ENCODE measurements at places on chromosomes 1 and 21. TPM values are rescaled to one million over a fixed set of nuclear protein-coding genes. Genes with fewer than 3 reads are reported as not detected.

The KLHDC9 gene
- not detected for polyA plus RNA-seq

The WLS gene
- polyA plus RNA-seq = not detected

DNA sequence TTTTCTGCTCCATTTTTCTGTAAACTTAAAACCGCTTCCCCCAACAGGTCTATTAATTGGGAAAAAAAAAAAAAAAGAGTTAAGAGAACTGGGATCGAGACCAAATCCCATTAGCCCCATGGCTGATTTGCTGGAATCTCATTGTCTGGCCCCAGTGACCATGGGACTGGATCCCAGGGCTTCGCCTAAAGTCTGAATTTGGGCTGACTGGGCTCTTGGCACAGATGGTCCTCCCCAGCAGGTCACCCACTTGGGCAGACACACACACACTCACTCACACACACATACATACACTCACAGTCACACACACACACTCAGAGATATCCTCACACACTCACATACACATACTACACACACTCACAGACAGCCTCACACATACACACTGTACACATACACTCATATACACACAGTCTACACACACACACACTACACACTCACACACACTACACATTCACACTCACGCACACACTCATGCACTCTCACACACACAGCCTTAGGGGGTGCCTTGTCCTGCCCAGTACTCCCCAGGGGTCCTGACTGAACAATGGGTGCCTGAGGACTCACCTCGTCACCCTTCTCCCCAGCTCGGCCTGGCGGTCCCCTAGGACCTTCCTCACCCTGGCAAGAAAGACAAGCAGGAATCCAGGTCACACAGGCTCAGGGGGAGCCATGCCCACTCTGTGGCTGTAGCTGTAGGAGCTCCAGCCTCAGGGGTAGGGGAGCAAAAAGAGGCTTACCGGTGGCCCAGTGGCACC, 7.5 kb downstream of the COL9A2 start:
- no peak for DNase-seq
- H3K36me3 ChIP-seq = no peaks in the 10 kb centered on the region
- no peaks in the 10 kb centered on the region for H3K27me3 ChIP-seq
- H3K4me3 ChIP-seq = no peak overlapping the region
- H3K4me1 ChIP-seq = peaks cover 14% of the 10 kb centered on the region

DNA sequence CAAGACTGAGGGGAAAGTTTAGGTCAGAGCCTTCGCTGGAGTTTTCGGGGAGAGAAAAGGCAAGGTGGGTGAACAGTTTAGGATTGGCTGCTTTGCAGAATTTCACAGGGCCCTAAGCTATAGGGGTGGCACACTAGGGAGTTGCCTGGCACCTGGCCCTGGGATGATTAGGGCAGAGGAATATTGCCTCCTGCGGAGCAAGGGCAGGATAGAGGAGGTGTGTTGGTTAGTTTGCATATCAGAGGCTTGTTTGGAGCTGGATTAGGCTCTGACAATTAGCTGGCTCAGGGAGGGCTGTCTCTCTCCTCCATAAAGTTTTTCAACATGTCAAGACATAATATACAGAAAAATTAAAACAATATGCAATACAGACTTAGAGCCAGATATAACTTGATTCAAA, 436.4 kb downstream of the DISC1 start:
- no peaks in the 10 kb centered on the region for H3K27me3 ChIP-seq
- no peak for DNase-seq
- no peak overlapping the region for H3K27ac ChIP-seq
- no peaks in the 10 kb centered on the region for H3K36me3 ChIP-seq

DNA sequence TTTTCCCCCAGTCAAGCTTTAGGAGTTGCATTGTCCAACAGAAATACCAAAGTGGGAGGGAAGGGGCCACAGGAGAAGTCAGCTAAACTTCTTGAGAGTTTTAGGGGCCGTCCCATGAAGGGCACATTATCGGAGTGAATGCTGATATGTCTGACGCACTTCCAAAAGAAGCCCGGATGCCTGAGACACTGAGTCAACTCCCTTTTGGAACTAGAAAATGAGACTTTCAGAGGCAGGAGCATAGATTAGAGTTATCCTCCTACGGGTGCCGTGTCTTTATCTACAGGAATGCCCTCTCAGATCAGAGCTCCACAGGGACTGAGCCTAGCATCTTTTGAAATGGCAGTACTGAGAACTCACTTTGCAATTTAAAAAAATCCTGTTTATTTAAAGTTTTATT, 13.1 kb downstream of the ACTN2 start:
- DNase-seq = no peak
- no peaks in the 10 kb centered on the region for H3K36me3 ChIP-seq
- H3K27me3 ChIP-seq = no peaks in the 10 kb centered on the region
- H3K4me3 ChIP-seq = no peak overlapping the region
- no peaks in the 10 kb centered on the region for H3K4me1 ChIP-seq

DNA sequence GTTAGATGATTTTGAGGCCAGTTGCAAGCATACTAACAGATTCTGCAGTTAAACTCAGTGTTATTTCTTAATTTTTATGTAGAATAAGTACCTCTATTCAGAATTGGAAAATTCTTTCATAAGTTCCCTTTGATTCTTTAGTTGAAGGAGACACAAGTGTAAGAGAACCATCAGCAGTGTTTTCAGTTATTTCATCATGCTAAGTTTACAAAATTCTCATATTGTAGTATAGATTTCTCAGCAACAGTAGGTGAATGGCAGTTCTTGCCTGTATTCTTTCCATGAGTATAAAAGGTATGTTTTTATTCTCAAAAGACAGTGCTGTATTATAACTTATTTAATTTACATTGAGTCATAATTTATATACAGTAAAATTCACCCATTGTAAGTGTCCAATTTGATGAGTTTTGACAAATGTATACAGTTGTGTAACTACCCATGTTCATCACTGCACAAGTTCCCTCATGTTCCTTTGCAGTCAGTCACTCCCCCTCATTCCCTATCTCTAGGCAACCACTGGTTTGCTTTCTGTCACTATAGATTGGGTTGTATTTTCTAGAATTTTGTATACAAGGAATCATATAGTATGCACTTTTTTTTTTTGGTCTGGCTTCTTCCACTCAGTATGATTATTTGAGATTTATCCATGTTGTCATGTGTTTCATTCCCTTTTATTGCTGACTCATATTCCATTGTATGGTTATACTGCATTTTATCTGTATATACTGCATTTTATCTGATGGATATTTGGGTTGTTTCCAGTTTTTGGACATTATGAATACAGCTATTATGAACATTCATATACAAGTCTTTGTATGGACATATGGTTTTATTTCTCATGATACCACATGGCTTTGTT, 3.9 kb downstream of the RPS6KC1 start:
- no peaks in the 10 kb centered on the region for H3K36me3 ChIP-seq
- no peaks in the 10 kb centered on the region for H3K27me3 ChIP-seq
- no peak overlapping the region for H3K4me3 ChIP-seq
- DNase-seq = no peak

DNA sequence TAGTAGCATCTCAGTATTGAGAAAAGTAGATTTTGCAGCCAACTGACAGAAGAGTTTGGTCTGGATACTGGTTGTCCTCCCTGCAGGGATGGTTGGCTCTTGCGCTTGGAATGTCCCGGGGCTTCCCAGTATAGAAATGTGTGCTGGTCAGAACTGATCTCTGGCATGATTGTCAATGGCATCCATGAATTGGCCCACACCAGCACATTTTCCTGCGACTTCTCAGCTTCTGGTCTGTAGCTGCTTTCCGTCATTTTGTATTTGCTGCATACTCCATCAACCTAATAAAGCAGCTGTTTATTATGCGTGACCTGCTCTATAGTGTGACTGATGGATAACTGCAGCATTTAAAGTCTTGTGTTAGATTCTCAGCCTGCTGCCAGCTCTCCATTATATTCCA, 203.7 kb downstream of the S1PR1 start:
- no peaks in the 10 kb centered on the region for H3K36me3 ChIP-seq
- no peaks in the 10 kb centered on the region for H3K4me1 ChIP-seq
- H3K27ac ChIP-seq = no peak overlapping the region
- no peak for DNase-seq
- H3K27me3 ChIP-seq = peaks cover 3% of the 10 kb centered on the region

DNA sequence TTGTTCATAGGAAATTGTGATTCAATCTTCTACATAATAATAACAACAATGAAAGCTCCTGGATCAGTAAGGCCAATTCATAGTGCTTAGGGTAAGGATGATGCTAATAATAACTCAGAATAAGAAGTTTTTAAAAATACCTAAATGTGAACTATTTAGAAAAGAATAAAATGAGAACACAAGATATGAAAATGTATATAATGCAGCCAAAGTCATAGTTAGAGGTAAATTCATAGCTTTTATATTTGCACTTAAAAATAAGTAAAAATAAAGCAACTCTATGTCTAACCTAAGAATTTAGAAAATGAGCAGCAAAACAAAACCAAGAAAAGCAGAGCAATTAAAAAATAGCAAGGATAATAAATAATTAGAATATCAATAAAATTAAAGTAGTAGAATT, 43.5 kb upstream of the JUN start:
- H3K27ac ChIP-seq = no peak overlapping the region
- no peak overlapping the region for H3K4me3 ChIP-seq
- DNase-seq = no peak
- no peaks in the 10 kb centered on the region for H3K4me1 ChIP-seq

- no peak overlapping the region for H3K27ac ChIP-seq
- H3K4me1 ChIP-seq = no peaks in the 10 kb centered on the region
- no peaks in the 10 kb centered on the region for H3K36me3 ChIP-seq
- H3K27me3 ChIP-seq = no peaks in the 10 kb centered on the region
- DNase-seq = no peak
These were observed 76.8 kb downstream of the TCP10L start for GRCh38 chr21:32508558-32508957.

All from CD4-positive, CD25-positive, alpha-beta regulatory T cell (primary cell).